ENCODE measurements at places on chromosomes 3 and 15.

GRCh38 chr3:61420136-61420759 is 141.1 kb upstream of the PTPRG start:
- peak; percentile 46 for DNase-seq

GRCh38 chr15:95448531-95449229 is 881.8 kb upstream of the NR2F2 start:
- DNase-seq: no peak

DNA sequence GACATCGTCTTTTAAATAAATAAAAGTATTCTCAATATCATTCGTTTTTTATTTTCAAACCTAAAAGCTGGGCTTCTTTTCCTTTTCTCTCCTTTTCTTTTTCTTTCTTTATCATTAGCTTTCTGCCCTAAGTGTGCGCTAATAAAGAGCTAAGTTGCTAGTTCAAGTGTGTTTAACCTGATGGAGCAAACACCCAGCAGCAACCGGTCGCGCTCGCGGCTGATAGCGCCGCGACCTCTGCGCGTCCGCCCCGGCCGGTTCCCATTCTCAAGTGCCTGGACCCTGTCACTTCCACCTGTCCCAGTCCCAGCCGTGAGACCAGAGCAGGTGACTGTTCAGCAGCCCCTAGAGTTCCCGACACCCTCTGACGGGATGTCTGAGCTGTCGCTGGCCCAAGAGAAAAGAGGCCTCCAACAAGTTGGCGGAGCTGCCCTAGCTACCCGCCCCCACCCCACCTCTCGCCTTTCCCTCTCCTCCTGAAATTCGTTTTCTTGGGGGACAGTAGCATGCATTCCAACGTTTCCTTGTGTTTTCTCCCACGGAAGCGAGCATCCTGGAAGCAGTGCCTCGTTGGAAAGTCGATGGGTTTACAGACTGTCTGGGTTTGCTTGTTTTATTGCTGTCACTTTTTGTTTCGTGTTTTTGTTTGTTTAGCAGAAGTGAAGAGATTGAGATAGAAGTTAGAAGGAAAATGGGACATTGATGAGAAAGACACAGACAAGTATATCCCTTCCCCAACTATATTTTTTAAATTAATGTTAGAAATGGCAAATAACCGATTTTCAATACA is 3.1 kb upstream of the MECOM start:
- no peak for DNase-seq

DNA sequence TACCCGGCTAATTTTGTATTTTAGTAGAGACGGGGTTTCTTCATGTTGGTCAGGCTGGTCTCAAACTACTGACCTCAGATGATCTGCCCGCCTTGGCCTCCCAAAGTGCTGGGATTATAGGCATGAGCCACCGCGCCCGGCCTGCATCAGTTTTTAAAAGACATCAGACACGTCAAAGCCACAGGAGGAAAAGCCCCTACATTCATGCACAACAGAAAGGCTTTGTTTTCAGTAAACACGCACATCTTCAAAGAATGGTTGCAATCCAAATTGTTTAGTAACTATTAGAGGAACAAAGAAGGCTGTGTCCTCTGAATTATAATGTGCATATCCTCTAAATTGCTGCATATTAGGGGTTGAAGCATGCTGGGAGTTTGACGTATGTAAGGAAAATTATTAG is 53.3 kb downstream of the BTD start:
- DNase-seq: no peak

DNA sequence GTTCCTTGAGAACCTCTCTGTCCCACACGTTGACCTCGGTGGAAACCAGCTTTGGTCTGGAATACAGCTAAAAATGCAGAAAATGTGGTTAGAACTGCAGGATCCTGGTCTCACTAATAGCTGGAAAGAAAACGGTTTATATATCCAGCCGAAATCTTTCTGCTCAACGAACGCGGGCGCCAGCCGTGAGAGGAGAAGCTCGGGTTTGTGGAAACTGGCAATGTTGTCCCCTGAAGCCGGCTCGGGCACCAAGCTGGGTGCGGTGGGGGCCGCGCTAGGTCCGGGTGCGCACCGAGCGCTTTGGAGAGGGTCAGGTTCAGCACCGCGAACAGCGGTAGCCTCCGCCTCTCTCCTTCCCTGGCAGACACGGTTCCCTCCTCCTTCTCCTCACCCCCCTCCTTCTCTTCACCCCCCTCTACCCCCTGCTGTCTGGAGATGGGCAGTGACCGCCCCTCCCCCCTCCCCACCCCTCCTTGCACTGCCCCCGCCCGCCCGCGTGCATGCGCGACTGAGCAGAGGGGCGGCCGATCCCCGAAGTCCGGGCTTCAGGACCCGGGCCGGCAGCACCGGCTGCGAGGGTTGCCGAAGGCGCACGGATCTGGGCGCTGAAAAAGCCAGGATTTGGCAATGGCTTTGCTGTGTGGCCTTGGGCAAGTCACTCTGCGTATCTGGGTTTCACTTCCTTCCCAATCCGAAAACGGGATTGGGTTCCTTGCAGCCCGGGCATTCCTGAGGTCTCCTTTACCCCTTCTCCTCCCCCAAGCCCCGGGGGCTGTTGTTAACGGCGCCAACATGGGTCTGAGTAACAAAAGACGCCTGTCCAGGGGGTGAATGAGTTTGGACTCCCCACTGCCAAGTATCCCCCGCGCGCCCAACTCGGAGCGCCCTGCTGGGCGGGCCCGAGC is at the start of gene SKOR1:
TSS of gene SKOR1 (plus strand) at position 534 of the 905 bp plus-strand sequence. CDS start at position 628, 94 bp downstream.
- no peak for DNase-seq

DNA sequence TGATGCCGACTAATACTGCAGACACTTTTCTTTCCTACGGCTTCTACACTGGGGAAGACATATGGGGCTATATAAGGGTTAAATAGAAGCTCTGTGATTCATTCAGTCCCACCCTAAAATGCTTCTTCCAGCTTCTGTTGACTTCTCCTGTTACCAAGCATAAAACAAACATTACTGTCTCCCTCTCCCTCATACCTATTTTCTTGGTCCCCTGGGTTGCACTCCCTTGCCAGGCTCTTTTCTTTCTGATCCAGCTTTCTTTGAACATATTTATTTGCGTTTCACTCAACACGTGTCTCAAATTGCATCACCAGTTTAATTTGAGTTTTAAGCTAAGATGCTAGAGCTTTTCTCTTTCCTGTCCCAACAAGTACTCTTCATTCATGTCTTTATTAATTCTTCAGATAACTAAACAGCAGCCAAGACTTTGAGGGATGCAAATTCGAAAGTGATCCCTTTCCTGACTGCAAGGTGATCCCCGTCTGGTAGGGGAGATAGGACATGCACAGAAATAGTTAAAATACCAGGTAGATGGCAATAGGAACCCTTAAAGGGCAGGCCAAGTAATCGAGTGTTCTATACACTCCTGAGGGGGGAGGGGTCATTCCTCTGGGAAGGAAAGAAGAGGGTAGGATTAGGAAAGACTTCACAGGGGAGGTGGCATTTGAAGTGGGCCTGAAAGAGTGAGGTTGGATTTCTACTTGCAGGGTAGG is 198.6 kb upstream of the BCL6 start:
- no peak for DNase-seq

GRCh38 chr15:75655931-75656330 is 8.2 kb downstream of the SNX33 start:
- no peak for DNase-seq

DNA sequence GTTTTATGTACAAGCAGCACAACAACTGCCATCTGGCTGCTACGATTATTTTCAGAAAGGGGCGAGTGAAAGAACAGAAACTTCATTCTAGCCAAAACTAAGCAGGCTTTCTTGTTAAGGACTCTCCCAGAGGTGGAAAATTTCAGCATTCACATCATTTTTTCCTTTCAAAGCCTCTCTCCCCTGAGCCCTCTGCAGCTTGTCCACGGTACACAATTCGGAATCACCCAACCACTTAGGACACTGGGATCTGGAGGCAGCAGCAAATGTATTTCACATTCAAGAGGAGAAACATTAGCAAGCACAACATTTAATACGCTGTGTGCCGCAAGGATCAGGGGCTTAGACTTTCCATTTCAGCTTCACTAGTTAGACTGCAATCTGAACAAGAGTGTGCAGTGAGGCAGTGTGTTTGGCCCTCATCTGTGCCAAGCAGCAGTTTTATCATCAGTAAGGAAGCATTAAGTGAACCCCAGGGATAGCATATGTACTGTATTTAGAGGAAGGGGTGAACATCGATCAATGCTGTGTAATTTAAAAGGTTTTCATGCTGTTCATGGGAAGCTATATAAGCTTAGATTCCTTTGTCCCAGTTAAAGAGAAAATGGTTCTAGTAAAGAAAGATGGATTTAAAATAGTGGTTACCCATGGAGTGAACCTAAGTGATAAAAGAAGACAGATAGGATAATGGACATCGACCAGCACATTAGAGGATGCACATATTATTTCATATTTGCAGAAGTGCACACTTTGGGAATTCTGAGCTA is 504.9 kb downstream of the TBL1XR1 start:
- DNase-seq: no peak

GRCh38 chr15:61084944-61085367 is 144.1 kb downstream of the RORA start:
- peak; percentile 28 for DNase-seq

GRCh38 chr3:86948822-86949221 is 42.1 kb downstream of the VGLL3 start:
- DNase-seq: no peak

- no peak for DNase-seq
These were observed 412 bp downstream of the SLC51A start for GRCh38 chr3:196216681-196217211.

DNA sequence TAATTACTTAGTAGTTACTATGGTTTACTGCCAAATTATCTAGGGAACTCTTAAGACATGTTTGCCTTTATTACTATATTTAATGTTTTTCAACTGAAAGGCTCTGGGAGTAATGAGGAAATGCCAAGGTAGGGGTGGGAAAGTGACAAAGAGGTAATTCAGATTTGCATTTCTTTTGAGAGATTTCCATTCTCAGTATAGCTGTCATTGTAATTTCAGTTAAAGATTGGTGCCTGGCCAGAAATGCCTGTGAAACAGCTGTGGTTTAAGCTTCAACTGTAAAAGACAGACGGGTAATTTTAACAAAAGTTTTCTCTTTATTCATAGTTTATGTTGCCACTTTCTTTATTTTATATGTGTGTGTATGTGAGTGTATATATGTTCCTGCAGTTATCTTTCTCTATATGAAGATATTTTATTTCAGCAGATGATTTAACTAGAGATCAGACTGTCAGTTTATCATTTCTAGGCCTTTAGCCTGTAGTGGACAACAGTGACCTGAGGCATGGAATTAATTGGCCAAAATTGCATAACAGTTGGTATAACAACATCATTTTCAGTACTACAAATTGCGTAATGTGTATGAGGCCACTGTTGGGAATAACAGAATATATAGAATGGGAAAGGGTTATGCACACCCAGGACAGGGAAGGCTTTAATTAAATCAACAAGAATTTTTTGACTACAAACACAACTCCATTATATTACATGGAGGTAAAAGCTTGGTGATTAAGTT is 119.0 kb downstream of the BBX start:
- DNase-seq: peak; percentile 20

GRCh38 chr3:137615659-137616418 is 148.3 kb upstream of the SOX14 start:
- DNase-seq: no peak

DNA sequence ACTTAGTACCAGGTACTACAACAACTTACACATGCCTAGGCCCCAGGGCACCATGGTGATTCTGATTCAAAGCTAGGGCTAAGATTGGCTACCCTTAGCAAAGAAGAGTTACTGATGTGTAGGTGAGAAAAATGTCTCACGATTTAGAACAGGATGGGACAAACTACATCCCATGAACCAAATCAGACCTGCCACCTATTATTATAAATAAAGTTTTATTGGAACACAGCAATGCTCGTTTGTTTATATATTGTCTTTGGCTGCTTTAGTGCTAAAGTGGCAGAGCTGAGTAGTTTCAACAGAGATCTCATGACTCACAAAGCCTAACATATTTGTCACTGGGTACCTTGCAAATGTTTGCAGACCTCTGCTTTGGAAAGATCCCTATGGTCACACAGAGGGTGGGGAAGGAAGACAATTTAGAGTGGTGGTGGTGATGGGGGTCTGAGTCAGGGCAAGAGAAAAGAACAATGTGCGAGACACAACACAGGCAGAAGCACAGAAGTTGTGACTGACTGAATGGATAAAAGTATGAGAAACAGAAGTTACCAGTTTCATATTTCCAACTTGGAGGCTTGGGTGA is 770.6 kb upstream of the CFAP20DC start:
- DNase-seq: no peak

- no peak for DNase-seq
These were observed 54.3 kb upstream of the CCR4 start for GRCh38 chr3:32897001-32897601.

DNA sequence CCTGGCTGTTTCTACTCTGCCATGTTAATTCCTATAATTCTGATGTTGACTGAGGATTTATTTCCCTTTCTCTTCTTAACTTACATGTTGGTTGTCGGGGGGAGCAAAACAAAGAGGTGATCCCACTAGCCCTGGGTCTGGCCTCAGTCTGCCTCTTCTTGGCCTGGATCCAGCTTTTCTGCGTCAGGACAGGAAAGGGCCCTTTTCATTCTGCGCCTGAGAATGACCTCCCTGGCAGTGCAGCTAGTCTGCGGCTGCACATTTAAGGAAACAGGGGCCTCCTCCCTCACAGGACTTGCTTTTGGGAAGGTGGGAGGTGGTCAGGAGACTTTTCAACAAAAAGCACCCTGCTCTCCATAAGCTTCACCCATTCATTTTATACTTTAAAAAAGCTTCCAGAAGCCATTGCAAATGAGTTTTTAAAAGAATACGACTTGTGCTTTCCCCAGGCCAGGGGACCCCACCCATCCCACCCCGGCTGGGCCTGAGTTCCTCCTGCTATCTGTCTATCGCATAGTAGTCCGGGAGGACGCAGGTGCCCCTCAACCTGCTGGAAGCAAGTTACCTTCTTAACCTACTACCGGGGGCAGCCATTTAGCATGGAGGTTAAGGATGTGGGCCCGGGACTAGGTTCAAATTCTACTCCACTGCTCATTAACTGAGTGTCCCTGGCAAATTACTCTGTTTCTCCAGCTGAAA is 21.3 kb upstream of the EHD4 start:
- DNase-seq: no peak

GRCh38 chr15:90036343-90036742 is 35.2 kb downstream of the ZNF710 start:
- DNase-seq: no peak

DNA sequence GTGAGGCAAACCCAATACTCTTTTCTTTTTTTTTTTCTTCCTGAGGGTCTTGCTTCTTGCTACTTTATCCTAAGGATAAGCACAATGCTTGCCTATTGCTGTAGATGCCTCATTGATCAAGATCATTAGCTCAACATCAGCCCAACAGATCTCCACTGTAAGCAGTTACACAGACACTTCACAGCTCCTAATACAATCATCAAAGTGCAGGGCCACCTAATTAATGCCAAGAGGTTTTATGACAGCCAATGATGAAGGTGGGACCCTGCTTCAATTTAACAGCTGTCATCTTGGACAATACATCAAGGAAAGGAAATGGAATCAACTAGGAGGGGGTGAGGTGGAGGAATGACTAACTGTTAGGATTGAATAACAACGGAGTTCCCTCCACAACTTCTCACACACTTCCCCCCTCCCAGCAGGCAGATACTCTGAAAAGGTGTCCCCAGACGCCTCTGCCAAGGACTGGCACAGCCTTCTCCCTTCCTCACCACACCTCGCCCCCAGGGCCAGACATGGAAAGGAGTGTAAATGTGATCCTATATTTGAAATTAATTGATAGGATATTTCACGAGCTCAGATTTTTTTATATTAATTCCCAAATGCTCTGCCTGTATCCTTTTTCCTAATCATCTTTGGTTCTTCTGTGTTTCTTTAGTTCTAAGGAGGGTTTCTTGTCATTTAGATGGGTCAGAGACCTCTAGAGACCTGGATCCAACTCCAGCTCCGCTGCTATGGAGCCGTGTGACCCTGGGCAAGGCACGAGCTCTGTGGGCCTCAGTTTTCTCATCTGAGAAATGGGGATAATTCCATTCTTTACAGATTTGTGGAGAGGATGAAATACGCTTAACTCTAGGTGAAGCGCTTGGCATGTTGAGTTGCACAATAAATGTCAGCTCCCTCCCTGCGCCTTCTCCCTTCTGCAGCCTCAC is 1.2 kb downstream of the DCLK3 start:
- DNase-seq: no peak

Data from GM12865 (cell line).